ENCODE measurements at places on chromosomes 12 and 14. TPM values are rescaled to one million over a fixed set of nuclear protein-coding genes. Genes with fewer than 3 reads are reported as not detected.

DNA sequence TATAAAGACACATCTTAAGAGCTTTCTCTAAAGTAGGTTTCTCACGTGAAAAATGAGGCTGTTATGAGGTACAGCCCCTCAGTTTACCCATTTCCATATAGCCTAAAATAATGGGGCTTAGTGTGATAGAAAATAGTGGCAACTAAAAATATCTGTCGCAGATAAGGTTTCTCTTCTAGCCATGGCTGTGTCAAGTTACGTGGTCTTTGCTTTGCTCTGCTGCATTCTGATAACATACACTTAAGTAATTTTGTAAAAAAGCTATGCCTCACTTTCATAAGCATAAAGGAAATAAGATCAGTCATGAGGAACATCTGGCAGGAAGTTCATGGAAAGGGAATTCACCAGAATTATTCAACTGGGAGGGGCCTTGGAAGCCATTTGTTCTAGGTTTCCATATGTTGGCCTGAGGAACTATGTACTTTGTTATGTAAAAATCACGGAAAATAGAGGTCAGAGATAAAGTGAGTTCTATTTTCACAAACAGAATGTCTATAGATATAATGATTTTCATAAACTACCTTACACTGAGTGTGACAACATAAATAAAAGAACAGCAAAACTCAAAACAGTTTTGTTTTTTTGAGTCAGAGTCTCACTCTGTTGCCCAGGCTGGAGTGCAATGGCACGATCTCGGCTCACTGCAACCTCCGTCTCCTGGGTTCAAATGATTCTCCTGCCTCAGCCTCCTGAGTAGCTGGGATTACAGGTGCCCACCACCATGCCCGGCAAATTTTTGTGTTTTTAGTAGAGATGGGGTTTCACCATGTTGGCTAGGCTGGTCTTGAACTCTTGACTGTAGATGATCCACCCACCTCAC lies 195.6 kb upstream of the KRR1 start:
- DNase-seq: no peak
- H3K4me3 ChIP-seq: no peak overlapping the region
- H3K27ac ChIP-seq: no peak overlapping the region
- peaks cover 20% of the 10 kb centered on the region for H3K4me1 ChIP-seq

Gene FBLN5
- total RNA-seq: 119 TPM

GRCh38 chr12:806200-806791 lies 53.9 kb downstream of the WNK1 start:
- H3K36me3 ChIP-seq: no peaks in the 10 kb centered on the region
- no peak overlapping the region for H3K27ac ChIP-seq
- no peak overlapping the region for H3K4me3 ChIP-seq
- DNase-seq: no peak

DNA sequence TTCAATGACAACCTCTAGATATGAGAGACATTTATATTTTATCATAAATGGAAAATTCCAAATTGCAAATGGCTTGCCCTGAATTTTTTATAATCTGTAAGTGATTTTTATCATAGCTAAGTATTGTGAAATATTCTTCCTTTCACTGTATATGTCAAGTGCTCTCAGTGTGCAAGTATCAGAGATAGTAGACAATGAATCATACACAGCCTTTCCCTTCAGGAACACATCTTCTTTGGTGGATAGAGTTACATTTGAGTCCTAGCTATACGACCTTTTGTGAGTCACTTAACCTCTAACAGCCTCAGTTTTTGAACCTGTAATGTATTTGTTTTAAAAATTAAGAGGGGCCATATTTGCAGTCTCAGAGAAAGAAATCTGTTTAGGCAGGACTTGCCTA lies 350.7 kb upstream of the SEL1L start:
- no peak overlapping the region for H3K4me3 ChIP-seq
- H3K27me3 ChIP-seq: no peaks in the 10 kb centered on the region
- no peaks in the 10 kb centered on the region for H3K36me3 ChIP-seq
- H3K27ac ChIP-seq: no peak overlapping the region

Gene TAS2R8
- total RNA-seq: not detected

- no peaks in the 10 kb centered on the region for H3K36me3 ChIP-seq
- H3K4me1 ChIP-seq: peaks cover 82% of the 10 kb centered on the region
- no peaks in the 10 kb centered on the region for H3K27me3 ChIP-seq
- H3K27ac ChIP-seq: peak overlapping the region; percentile 66
- H3K4me3 ChIP-seq: no peak overlapping the region
These were observed 134.3 kb downstream of the MED13L start for GRCh38 chr12:116142936-116143898.

GRCh38 chr14:26121181-26121580 lies 476.7 kb downstream of the NOVA1 start:
- H3K4me3 ChIP-seq: no peak overlapping the region
- no peaks in the 10 kb centered on the region for H3K36me3 ChIP-seq
- no peak overlapping the region for H3K27ac ChIP-seq
- no peaks in the 10 kb centered on the region for H3K27me3 ChIP-seq
- no peak for DNase-seq
- no peaks in the 10 kb centered on the region for H3K4me1 ChIP-seq

- H3K4me1 ChIP-seq: no peaks in the 10 kb centered on the region
- no peak overlapping the region for H3K4me3 ChIP-seq
- H3K27me3 ChIP-seq: no peaks in the 10 kb centered on the region
- no peak for DNase-seq
These were observed 59.1 kb downstream of the ESR2 start for GRCh38 chr14:64234877-64235651.

DNA sequence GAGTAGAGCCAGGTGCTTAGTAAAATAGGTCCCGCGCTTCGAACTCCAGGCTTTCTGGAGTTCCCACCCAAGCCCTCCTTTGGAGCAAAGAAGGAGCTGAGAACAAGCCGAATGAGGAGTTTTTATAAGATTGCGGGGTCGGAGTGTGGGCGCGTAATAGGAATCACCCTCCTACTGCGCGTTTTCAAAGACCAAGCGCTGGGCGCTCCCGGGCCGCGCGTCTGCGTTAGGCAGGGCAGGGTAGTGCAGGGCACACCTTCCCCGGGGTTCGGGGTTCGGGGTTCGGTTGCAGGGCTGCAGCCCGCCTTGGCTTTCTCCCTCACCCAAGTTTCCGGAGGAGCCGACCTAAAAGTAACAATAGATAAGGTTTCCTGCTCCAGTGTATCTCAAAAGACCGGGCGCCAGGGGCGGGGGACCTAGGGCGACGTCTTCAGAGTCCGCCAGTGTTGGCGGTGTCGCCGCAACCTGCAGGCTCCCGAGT lies 3.6 kb downstream of the SSTR1 start:
- H3K36me3 ChIP-seq: no peaks in the 10 kb centered on the region
- peak overlapping the region; percentile 54 for H3K4me3 ChIP-seq
- H3K4me1 ChIP-seq: peaks cover 39% of the 10 kb centered on the region
- no peak overlapping the region for H3K27ac ChIP-seq
- DNase-seq: no peak
- H3K27me3 ChIP-seq: peaks cover 8% of the 10 kb centered on the region

DNA sequence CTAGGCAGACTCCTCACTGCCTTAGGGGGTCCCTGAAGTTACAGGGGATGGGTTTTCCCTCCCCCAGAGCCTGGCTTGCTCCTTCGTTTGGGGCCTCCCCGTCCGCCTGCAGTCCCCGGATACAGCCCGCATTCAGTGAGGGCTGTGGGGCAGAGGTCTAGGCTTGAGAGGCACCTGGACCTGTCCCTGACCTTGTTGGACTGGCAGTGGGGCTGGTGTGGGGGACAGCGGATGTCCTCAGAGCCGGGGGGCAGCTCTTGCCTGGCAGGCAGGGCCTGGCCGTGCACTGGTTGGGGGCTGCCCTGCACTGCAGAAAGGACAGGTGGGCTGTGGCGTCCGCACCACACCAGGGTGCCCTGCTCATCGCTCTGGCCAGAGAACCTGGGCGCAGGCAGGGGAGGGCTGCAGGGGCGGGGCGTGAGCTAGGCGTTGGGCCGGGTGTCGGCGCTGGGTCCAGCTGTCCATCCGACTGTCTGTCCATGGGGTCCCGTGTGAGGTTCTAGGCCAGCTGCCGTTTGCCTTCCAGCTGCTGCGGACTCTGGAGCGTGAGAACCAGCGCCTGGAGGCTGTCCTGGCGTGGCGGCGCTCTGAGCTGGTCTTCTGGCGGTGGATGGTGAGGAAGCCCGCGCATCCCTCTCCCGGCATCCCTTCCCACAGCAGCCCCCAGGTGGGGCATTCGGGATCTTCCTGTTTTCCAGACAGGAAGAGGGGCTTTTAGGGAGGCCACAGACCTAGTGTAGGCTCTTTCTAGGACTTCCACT lies 6.0 kb downstream of the TEDC1 start:
- H3K4me3 ChIP-seq: no peak overlapping the region
- no peak overlapping the region for H3K27ac ChIP-seq
- H3K4me1 ChIP-seq: peaks cover 6% of the 10 kb centered on the region
- no peaks in the 10 kb centered on the region for H3K27me3 ChIP-seq
- DNase-seq: no peak

GRCh38 chr14:52000019-52000582 lies 10.8 kb downstream of the RTRAF start:
- H3K36me3 ChIP-seq: peaks cover 9% of the 10 kb centered on the region
- H3K27ac ChIP-seq: peak overlapping the region; percentile 2
- H3K4me3 ChIP-seq: no peak overlapping the region
- H3K4me1 ChIP-seq: peaks cover 59% of the 10 kb centered on the region
- no peak for DNase-seq

DNA sequence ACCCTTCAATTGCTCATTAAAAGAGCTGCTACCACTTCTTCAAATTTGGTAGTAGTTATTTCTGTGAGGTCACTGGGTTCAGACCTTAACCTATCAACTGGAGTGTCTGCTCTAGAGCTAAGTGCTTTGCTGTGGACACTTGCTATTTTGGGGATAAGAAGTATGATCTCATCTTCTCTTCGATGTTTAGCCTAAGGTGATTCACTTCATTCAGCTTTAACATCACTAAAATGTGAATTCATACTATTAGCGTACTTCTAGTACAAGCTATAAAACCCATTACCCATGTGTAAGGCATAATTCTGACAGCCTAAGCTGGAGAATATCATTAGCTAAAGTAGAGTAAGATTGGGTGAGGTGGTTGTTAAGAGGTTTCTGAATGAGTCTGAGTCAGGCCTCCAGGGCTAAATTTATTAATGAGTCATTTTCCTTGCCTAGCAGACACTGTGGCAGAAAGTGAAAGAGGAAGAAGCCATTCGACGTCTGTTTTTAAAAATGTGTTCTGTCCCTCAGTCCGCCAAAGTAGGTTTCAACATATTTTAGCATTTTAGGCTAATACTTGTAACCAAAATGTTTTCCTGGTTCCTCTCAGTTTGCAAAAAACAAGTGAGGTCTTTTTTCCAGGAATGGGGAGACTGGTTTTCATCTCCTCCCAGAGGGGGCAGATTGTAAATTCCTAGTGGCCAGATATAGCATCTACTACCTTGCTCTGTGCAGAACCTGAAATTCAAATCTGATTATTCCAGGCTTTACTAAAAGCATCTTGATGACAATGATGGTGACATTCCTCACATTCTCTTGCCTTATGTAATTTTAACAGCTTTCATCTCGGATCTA lies 103.6 kb downstream of the SSPN start:
- no peaks in the 10 kb centered on the region for H3K36me3 ChIP-seq
- peak overlapping the region; percentile 23 for H3K4me3 ChIP-seq
- peaks cover 16% of the 10 kb centered on the region for H3K4me1 ChIP-seq
- no peak for DNase-seq
- H3K27me3 ChIP-seq: no peaks in the 10 kb centered on the region

DNA sequence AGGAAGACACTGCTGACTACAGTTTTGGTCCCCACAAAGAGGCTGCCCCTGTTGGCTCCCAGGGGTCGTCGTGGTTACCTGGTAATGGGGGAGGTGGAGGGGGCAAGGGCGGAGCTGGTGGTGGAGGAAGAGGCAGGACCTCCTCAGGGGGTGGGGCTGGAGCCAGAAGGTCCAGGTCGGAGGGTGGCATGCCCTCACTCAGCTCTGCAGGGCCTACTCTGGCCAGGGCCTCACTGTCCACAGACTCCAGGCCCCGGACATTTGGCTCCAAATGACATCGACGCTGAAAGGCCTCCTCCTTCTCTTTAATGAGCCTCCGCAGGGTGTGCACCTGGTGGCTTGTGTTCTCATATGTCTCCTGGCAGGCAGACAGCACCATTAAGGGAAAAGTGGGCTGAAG lies 28.5 kb downstream of the PRPF40B start:
- H3K27me3 ChIP-seq: no peaks in the 10 kb centered on the region
- DNase-seq: no peak

Gene KERA
- total RNA-seq: not detected

Gene NYNRIN
- 10.8 TPM for total RNA-seq

Gene TPH2
- total RNA-seq: 0.17 TPM
